ENCODE measurements at places on chromosomes 4 and X.
A peak's percentile ranks its signal among the peaks of the same experiment; 100 is the strongest.

DNA sequence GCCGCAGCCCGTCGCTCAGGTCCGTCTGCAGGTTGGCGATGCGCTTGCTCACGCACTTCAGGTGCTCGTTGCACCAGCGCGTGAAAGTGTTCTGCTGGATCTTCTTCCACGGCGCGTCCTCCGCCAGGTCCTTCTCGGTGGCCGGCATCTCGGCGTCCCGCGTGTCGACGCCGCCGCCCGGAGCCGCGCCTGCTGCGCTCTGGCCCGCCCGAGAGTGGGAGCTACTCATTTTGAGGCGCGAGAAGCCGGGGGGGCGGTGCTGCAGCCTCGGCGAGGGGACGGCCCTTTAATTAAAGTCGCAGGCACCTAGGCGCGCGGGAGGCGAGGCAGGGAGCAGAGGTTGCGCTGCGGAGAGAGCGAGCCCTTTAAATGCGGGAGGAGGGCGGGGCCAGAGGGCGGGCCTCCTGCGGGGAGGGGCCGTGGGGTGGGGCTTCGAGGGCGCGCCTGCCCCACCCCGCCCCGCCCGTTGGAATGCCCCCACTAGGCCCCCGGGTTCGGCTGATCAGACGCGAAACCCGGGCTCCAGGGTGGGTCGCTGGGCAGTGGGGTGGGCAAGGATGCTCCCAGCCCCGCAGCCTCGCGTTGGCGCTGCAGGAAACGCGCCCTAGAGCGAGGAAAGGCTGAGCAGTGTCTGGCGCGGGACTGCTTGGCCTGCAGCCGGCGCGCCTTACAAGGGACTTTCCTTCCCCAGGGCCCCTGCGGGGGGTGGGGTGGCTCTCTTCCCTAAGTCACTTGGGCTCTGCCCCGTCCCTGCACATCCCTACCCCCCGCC is 3.2 kb downstream of the FLNA start:
- DNase-seq: peak; percentile 72

DNA sequence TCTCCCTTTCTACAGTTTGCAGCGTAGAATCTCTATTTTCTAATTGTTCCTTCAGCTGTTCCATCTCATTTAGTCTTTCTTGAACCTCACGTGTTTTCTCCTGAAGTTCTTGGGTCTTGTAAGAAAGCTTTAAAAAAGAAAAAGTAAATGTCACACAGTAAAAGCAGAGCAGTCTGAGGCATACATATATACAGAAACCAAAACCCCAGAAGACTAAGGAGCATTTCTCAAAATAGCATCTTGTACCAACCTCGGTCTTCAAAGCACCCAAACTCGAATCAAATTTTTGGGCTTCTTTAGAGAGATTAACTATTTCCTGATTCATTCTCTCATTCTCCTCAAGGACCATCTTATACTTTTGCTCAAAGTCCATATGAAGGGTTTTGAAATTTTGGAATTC is 39.4 kb downstream of the CENPE start:
- no peak for DNase-seq

DNA sequence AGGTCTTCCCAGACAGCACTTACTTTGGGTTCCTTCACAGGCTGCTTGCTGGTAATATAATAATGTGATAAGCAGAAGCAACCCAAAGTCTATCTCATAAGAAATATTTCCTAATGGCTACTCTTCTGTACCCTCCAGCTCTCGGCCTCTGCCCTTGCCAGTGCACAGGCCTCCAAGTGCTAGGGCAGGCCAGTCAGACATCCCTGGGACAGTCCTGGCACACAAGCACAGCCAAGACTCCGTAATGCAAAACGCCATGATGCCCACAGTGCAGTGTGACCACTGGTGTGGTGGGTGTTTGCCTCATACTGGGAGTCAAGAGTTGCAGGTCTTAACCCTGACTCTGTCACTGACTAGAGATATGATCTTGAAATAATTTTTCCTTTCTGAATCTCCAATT is 35.1 kb downstream of the RNF150 start:
- DNase-seq: no peak

- DNase-seq: no peak
Observed at GRCh38 chr4:95610061-95610569, 61.3 kb upstream of the UNC5C start.

DNA sequence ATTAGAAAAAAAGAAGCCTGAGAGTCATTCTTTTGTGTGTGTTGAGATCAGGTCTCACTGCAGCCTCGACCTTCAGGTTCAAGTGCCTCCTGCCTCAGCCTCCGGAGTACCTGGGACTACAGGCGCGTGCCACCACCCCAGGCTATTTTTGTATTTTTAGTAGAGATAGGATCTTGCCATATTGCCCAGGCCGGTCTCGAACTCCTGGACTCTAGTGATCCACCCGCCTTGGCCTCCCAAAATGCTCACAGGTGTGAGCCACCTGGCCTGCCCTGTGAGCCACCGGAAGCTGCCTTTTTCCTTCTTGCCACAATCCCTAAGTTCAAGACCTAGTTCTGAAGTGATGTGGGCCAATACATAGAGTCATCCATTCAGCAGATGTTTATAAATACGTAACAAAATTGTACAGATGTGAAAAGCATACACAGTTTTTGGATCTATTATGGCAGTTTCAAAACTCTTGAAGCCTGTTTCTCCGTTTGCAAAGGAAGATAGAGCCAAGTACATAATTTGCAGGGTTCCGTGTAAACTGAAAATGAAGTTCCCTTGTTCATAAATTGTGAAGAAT is 536 bp upstream of the CTSO start:
- DNase-seq: no peak

GRCh38 chrX:1262369-1262768 is 6.2 kb upstream of the CSF2RA start:
- no peak for DNase-seq

DNA sequence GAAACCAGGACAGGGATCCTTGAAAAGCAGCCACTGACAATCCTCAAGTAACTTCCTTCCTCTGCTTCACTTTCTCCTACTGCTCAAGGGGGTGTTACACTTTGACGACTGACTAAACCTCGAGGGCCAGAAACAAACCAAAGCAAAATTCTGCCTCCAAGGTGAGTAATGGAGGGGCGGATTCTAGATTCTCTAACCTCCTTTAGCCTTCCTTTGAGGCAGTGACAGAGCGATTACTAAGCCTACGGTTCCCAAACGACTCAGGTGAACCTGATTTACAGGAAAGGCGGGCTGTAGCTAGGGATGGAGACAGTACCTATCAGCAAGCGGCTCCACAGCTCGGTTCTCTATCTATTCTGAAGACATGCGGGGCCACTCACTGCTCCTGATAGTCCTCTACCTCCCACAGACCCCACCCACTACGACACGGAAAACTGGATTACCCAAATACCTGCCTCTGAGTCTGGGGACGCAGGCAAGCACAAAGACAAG is 487 bp downstream of the TBCK start:
- peak; percentile 27 for DNase-seq

DNA sequence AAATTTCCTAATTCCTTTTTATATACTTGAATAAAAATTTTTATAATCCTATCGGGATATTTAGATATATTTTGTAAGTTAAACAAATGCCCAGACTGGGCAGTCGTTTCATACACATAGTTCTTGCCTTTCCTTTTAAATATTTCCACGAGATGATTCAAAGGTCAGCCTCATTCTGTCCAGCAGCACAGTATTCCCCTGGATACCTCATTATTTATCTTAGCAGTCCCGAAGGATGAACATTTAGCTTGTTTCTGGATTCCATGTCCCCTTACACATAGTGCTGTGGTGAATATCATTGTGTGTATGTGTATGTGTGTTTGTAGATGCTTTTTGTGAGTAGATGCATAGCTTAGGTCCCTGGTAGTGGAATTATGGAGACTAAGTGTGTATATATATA is 38.3 kb downstream of the RAPGEF2 start:
- no peak for DNase-seq

GRCh38 chr4:174314770-174315169 is 31.1 kb downstream of the CEP44 start:
- DNase-seq: no peak

- DNase-seq: peak; percentile 2
Observed at GRCh38 chrX:129654652-129655546, at the start of gene APLN. TSS of gene APLN (minus strand) at chrX:129654956. CDS start at chrX:129654630, 326 bp downstream.

DNA sequence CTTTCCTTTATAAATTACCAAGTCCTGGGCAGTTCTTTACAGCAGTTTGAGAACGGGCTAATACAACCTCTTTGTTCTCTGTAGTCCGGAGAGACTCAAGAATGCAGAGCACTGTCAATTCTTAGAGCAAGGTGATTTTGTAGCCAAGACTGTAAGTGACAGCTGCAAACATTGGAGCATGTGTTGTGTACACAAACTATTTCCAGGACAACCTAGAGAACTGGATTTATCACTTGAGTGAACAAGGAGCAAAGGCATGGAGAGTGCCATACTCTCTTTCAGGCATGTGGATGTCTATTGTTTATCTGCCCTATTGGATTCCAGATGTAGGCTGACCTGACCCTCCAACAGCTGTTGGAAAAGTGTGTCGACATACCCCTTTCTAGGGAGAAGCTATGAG is 153.9 kb downstream of the SPANXN3 start:
- DNase-seq: no peak

DNA sequence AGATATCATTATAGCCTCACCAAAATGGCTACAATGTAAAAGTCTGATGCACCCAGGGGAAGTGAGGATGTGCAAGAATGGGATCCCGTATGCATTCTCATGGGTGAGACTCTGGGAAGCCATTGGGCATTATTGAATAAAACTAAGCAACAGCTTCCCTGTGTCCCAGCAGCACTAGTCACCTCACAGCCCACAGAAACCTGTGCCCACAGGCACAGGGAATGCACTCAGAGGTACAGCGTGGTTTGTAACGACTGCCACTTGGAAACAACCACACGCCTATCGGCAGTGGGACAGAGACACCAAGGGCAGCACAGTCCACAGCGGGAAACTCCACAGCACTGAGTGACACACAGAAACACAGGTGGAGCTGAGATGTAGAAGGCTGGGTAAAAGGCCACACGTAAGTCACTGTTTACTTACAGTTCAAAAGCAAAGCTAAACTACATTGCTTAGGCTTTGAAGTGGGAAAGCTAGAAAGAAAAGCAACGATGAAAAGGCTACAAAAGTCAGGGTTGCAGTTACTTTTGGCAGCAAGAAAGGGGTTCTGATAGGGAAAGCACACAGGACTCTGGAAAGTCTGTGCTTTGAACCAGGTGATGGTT is 69.2 kb downstream of the HAUS3 start:
- DNase-seq: no peak

DNA sequence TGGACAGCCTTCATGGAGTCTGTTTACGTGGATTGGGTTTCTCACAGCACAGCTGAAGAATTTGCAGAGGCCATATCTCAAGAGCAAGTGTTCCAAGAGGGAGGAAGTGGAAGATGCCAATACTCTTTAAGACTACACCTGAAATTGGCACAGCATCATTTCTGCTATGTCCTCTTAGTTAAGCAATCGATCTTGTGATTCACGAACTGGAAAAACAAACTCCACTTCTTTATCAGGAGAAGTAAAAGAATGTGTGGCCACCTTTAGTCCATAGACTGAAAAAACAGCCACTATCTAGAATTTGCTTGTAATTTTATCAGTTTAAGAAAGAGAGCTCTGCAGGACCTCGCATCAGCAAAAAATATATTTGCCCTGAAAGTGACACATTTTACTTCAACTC is 473.1 kb upstream of the ATOH1 start:
- DNase-seq: no peak

- no peak for DNase-seq
Observed at GRCh38 chr4:126123611-126124325, 809.0 kb downstream of the FAT4 start.

DNA sequence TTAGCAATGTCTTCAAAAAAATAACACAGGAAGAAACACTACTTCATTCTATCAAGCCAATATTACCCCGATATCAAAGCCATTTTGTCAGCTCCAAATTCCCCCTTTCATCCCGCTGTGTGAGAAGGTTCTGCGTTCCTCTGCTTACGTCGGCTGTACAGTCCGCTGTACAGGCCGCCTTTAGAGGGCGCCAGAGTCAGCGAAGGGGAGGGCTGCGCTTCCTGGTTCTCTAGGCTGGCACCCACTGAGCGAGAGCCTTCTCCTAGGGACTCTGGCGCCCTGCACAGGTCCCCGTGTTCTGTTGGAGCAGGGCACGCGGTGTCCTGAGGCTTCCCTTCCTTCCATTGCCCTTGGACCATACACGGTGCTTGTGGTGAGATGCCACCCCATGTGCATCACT is 25.3 kb upstream of the CT45A1 start:
- DNase-seq: no peak

GRCh38 chrX:77924320-77924859 is 13.9 kb downstream of the ATP7A start:
- DNase-seq: no peak

DNA sequence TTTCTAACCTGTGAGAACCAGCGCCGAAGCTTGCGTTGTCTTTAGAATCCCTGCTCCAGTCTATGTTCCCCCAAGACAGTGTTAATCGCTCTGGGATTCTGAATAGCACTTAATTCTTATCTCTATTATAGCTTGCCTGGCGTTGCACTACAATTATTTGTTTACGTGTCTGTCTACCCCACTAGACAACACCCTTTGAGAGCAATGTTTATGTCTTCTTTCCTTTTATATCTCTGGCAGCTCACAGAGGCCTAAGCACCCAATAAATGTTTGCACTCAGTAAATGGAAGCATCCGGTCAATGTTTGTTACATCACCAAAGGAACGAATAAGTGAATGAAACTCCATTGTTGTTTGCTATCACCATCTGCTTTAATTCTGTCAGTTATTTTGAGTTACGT is 4.8 kb upstream of the NHS start:
- DNase-seq: no peak

DNA sequence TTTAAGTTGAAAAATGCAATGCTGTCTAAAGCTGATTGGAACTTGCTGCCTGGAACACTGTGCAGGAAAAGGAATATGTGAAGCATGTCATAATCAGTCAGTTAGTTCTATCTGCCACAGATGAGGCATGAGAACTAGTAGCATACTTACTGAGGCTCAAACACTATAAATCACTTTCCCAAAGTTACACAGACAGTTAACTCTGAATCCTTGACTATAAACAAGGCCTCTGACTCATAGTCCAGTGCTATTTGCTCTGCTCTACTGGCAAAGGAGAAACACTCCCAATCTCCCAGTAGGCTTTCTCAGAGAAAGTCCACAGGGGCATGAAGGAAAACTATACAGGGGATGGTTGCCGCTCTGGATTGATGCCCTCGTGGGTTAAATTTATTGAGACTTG is 2078.4 kb upstream of the TENM3 start:
- DNase-seq: no peak

DNA sequence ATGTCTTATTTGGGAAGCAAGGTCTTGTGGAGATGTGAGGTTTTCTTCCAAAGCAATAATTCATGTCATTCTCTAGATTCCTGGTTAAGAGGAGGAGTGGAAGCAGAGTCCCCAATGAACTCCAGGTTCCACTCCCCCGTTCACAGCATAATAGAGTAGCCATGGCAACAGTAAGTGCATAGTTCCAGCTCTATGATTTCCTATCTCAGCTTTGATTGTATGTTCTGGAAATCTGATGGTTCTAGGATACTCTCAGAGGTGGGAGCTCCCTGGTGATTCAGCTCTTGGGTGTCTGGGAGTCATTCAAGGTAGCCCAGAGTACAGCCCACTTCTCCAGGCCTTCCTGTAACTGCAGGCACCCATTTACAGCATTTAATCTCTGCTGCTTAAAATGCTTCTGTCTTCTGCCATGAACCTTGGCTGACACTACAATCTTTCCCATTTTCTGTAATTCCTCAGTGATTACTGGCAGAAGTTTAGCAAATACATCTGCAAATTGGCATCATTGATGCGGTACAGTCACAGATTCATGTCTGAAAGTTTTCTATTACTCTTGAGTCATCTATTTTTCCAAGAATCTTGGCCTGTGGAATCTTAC is 242.0 kb downstream of the MAPK10 start:
- DNase-seq: no peak

GRCh38 chr4:17763931-17764330 is 17.5 kb downstream of the FAM184B start:
- DNase-seq: no peak

- DNase-seq: no peak
Observed at GRCh38 chrX:43087830-43088229, 309.9 kb upstream of the PPP1R2C start.

All from activated CD8-positive, alpha-beta memory T cell treated with anti-CD3 and anti-CD28 coated beads for 48 hours (primary cell).